Effector CD4-positive, alpha-beta T cell (primary cell): ENCODE measurements at places on chromosomes 2 and 18.

DNA sequence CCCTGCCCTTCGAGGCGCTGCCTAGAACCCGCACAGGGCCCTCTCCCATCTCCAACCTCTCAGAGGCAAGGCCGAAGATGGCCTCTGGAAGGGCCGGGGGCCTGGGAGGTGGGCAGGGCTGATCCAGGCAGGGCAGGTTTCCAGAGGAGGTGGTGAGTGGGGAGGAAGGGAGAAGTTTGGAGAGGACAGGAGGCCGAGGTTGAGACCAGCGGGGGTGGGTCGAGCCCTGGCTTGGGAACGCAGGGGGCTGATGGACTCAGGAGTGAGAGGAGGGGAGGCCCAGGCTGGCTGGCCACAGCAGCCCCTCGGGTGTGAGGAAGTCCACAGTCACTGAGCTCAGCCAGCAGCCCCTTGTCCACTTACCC lies 10.5 kb downstream of the CAPN10 start:
- no peak for DNase-seq

DNA sequence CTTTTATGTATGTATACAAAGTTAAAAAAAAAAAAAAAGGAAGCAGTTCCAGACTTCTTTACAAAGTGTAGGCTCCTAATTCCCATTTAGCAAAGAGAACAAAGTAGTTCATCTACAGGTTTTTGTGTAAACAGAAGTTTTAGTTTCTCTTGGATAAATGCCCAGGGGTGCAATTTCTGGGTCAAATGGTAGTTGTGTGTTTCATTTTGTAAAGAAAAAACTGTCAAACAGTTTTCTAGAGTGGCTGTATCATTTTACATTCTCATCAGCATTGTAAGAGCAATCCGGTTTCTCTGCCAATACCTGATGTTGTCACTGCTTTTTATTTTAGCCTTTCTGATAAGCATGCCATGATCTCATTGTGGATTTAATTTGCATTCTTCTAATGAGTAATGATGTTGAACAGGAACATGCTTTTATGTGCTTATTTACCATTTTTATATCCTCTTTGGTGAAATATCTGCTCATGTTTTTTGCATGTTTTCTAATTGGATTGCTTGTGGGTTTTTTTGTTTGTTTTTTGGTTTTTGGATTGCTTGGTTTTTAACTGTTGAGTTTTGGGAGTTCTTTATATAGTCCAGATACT lies 16.6 kb upstream of the PSME4 start:
- DNase-seq, result no peak

DNA sequence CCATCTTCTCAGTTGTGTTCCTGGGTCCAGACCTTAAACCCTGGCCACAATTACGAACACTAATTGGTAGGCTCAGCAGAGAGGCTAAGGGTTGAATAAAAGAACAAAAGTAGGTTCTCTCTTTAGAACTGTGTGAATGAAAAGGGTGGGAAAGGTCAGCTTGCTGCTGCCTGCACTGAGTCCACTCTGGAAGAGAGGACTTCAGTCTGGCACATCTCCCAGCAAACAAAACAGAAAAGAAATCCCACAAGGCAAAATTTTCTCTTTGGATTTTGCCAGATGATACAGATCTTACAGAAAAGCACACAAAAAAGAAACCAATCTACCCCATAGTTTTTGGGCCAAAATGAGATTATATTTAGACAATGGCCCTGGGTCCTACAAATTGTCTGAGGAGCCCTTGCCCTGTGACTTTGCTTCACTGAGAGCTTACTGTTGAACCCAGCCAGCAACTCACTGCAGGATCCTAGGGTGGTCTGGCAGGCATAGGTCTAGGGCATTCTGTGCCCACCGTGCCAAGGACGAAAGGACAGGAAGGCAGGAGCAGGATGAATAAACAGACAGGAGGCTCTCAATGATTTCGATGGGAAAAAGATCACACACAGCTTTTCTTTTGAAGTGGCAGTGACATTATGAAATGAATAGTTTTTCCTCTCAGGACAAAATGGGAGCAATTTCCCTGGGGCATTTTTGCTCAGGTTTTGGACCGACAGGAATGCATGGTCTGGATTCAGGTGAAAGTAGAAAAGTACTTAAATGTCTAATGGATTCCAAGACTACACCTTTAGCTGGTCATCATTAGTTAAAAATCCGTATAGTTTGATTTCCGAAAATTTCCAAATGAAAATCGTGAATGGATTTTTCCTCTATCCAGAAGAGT lies 68.4 kb upstream of the STAM2 start:
- DNase-seq, result no peak

GRCh38 chr2:109120166-109120565 lies 8.8 kb upstream of the SH3RF3 start:
- DNase-seq, result no peak

DNA sequence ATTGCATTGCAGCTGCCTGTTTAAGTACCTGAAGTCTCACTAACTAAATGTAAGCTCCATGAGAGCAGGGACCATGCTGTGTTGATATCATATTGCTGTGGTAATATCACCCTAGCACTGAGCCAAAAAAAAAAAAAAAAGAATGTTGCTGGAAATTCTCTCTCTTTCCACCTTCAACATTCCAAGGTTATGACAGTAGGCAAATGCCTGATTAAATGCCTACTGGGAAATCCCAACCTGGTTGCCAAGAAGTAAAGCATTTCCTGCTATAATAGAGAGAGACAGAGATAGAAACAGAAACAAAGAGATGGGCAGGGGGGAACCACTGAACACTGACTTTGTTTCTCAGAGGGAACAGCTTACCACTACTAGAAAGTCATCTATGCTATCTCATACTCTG lies 1604.2 kb downstream of the LRP1B start:
- no peak for DNase-seq

DNA sequence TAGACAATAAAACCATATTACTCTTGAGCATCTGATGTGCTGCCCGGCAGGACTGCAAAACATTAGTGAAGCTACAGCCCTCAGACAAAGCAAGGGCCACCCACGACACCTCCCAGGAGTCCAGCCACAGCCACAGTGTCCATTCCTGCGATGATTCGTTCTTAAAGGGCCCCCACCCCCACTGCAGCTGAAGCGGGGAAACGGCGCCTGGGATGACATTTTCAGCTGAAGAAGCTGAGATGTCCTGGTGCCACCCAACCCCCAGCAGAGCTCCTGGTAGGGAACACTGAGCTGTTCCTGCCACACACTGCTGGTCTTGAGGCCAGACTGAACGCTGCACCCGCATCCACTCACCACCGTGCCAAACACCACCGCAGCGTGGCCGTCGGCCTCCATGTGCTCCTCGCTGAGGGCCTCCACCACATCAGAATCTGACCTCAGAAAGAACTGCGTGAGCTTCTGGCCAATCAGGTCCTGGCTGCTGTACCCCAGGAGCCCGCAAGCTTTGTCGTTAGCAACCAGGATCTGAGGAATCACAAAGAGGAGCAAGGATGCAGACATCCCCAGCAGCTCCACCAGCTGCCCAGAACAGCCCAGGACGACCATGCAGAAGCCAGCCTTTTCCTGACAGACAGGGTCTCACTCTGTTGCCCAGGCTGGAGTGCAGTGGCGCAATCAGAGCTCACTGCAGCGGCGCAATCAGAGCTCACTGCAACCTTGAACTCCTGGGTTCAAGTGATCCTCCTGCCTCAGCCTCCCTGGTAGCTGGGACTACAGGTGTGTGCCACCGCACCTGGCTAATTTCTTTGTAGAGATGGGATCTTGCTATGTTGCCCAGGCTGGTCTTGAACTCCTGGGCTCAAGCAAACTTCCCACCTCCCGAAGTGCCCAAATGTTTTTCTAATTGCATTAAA lies 9.5 kb downstream of the PASK start:
- DNase-seq, result no peak

GRCh38 chr2:241808721-241809382 lies at the start of gene NEU4:
TSS of gene NEU4 (plus strand) at chr2:241809193. CDS start at chr2:241814485, 5,292 bp downstream.
- DNase-seq, result no peak

DNA sequence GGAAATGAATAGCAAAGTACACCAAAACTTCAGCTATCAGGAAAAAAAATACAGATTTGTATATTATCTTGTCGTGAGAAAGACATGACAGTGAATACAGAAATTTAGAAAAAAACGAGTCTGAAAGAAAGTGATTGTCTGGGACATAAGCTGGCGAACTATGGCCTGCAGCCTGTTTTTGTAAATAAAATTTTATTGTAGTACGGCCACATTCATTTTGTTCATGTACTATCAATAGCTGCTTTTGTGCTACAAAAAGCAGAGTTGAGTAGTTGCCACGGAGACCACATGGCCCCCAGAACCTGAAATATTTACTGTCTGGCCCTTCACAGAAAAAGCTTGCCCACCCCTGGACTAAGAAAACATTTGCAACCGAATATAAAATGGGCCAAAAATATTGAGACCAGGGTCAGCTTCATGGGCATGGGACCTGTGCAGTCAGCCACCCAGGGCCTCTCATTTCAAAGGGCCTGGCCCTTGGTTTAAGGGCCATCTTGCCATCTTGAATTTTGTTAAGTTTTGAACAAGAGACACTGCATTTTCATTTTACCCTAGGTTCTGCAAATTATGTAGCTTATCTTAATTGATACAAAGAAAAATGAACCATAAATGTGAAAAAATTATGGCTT lies 17.9 kb downstream of the ANTXR1 start:
- DNase-seq, result no peak

GRCh38 chr2:205198140-205198525 lies 484.2 kb upstream of the NRP2 start:
- no peak for DNase-seq

GRCh38 chr2:16014802-16015201 lies 74.5 kb downstream of the MYCN start:
- no peak for DNase-seq
